Activated CD4-positive, alpha-beta T cell treated with anti-CD3 and anti-CD28 coated beads, Interleukin-2, amount 50 U/mL, for 48 hours (primary cell): ENCODE measurements at places on chromosomes 16 and 17.

DNA sequence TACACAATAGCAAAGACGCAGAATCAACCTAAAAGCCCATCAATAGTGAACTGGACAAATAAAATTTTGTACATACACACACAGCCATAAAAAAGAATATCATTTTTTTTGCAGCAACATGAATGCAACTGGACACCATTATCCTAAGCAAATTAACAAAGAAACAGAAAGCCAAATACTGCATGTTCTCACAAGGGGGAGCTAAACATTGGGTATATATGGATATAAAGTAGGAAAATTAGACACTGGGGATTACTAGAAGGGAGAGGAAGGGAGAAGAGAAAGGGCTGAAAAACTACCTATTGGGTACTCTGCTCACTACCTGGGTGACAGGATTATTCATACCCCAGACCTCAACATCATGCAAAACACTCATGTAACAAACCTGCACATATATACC, 28.2 kb downstream of the ADAMTS18 start:
- no peak for DNase-seq

DNA sequence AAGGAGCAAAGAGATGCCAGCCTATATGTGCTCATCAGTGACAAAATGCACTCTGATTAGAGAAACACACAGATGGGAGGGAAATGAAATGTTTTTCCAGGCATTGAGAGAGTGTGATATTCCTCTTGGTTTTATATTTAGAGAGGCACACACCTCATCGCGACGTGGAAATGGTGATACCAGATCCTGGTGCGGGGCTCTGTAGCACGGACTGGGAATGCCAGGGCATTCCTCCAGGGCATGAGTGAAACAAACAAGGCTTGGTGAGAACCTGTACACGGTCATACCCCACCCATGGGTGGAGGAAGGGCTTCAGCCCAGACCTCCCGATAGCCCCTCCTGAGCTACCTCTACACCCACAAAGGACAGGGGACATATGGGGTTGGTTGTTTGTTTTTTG, 280.2 kb downstream of the C16orf95 start:
- no peak for DNase-seq

GRCh38 chr17:83037084-83037873, 42.1 kb upstream of the METRNL start:
- no peak for DNase-seq

DNA sequence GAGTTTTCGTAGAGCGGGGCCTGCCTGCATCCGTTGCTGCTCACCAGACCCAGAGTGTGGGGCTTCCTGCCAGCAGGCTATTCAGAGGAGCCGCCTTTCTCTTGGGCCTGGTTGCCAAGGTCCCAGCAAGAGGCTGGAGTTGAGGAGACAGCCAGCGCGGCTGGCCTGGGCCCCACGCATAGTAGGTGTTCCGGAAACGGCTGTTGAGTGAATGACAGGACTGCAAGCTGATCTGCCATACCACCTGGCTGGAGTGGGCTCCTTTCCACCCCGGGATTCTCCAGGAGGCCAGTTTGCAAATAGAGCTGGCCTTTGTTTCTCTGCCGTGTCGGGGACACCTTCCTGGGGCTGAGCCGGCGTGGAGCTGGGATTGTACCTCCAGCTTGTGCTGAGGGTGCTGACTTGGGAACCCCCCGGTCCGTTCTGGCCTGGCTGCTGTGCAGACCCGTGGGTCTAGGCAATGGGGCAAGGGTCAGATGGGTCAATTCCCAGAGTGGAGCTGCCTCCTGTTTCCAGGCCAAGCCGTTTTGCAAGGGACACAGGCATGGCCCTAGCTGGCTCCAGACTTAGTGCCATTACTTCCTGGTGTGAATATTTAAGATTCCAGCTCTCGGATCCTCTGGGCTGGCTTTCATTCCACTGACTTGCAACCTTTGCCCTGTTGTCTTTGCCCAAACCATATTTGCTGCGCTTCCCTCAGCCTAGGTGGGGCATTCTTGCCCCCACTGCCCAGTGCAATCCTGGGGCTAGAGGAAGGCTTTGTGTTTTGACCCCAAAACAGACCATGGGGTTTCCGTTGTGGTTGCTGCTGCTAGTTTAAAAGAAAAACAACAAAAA, 68.8 kb downstream of the CMIP start:
- no peak for DNase-seq

- no peak for DNase-seq
Measured at GRCh38 chr16:1887711-1888354, 15.9 kb upstream of the MEIOB start.

DNA sequence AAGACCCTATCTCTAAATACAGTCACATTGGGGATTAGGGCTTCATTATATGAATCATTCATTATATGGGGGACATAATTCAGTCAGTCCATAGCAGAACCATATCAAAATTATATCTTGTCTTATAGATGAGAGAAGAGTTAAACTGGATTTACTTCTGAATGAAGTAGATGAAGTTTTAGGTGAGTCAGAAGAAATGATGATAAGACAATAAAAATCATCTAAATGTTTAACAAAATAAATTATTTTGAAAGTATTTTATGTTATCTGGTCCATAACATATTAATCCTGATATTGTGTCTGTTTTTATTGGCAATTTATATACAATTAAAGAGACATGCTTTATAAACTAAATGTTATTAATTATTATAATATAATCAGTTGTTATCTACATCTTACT, 76.9 kb upstream of the EFCAB3 start:
- DNase-seq: no peak
